GM23248 (cell line): ENCODE measurements at places on chromosomes 4 and X. TPM values are rescaled to one million over a fixed set of nuclear protein-coding genes. Genes with fewer than 3 reads are reported as not detected.

The SLAIN2 gene
- total RNA-seq = 60.4 and 98.3 TPM in 2 replicates

The SMR3B gene
- not detected in 2 replicates for total RNA-seq

The IQSEC2 gene
- total RNA-seq = 10.2 and 11.8 TPM in 2 replicates

The SLC9B1 gene
- total RNA-seq = not detected in 2 replicates

The GPR119 gene
- total RNA-seq = not detected in 2 replicates

The GAGE10 gene
- total RNA-seq = not detected in 2 replicates

The GAB1 gene
- total RNA-seq = 6.3 and 7.1 TPM in 2 replicates

The SSX2 gene
- total RNA-seq = not detected in 2 replicates

The IRS4 gene
- total RNA-seq = not detected in 2 replicates

The MAGIX gene
- total RNA-seq = 1.3 and 8.0 TPM in 2 replicates

The SPIN2A gene
- total RNA-seq = not detected in 2 replicates

The PNMA5 gene
- total RNA-seq = not detected in 2 replicates

GRCh38 chrX:683576-683975 lies 53.0 kb downstream of the SHOX start:
- no peak for DNase-seq

- DNase-seq = peak; percentile 56
These were observed 153.8 kb downstream of the DCK start for GRCh38 chr4:71147261-71147660.

- DNase-seq = no peak
These were observed 134.7 kb downstream of the PDE5A start for GRCh38 chr4:119493886-119494285.

DNA sequence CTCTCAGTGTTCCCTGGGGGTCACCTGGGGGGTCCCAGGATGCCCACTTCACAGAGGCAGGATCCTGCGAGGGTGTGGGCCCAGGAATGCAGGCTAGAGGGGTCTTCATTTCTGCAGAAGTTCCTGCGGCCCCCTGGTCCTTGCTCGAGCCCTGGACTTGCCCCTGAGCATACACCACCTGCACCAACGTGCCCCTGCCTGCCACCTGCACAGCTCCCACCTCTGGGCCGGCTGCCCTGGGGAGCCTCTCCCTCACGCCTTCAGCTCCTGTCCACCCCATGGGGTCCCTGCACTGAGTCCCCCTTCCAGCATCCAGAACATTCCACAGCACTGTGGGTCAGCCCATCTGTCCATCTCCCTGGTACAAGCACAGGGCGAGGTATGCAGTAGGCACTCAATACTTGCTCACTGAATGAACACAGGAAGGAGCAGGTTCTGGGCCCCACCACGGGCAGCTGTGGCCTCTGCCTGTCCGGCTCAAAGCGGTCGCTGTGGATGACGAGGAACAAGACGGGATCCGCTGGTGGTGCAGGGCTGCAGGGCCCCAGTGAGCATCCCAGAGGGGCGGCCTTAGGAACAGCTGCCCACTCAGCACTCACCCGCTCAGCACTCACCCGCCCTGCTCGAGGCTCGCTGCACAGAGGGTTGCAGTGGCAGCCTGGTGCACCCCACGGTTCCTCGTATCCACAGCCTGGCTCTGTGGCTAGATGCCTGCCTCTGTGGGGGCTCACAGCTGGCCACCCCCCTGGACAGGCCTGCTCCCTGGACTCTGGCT lies 70.5 kb upstream of the MXD4 start:
- no peak for DNase-seq

DNA sequence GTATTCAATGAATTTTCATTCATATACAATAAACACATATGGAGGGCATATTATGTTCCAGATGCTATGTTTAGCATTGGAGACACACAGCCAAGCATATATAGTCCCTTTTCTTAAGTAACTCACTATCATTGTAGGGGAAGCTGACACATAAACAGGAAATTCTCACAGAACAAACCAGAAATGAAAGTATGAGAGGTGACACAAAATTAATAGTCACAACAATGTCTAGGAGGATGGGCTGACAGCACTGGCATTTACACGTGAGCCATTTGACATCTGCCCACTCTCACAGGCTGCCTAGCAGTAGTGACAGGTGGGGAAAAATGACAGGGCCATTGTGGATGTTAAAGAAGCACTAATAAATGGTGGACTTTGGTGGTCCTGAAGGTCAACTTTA lies 2.6 kb upstream of the CNOT6L start:
- no peak for DNase-seq

DNA sequence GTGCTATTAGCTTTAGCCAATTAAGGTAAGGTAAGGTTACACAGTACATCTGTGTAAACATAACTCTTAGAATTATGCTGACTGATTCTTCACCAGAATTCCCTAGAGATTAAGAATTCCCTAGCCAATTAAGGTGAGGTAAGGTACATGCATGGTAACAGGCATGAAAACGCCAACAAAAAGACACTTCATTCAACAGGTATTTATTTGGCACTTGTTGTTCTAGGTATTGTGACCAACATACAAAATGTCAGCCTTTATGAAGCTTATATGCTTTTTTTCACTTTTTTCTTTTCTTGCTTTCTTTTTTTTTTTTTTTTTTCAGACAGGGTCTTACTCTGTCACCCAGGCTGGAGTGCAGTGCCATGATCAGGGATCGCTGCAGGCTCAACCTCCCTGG lies 47.2 kb downstream of the EDNRA start:
- no peak for DNase-seq

GRCh38 chr4:6499238-6499600 lies 26.8 kb upstream of the PPP2R2C start:
- DNase-seq = no peak

- no peak for DNase-seq
These were observed 77.2 kb upstream of the TLR3 start for GRCh38 chr4:185991770-185992169.

- DNase-seq = no peak
These were observed 71.6 kb upstream of the LEF1 start for GRCh38 chr4:108240366-108240765.

- DNase-seq = peak; percentile 68
These were observed at the start of gene EPHA5 for GRCh38 chr4:65670331-65671031. EPHA5 (minus strand) TSS chr4:65670489; CDS start chr4:65669742, 747 bp downstream.

GRCh38 chr4:139018501-139018900 lies 2.9 kb downstream of the NOCT start:
- DNase-seq = peak; percentile 65

DNA sequence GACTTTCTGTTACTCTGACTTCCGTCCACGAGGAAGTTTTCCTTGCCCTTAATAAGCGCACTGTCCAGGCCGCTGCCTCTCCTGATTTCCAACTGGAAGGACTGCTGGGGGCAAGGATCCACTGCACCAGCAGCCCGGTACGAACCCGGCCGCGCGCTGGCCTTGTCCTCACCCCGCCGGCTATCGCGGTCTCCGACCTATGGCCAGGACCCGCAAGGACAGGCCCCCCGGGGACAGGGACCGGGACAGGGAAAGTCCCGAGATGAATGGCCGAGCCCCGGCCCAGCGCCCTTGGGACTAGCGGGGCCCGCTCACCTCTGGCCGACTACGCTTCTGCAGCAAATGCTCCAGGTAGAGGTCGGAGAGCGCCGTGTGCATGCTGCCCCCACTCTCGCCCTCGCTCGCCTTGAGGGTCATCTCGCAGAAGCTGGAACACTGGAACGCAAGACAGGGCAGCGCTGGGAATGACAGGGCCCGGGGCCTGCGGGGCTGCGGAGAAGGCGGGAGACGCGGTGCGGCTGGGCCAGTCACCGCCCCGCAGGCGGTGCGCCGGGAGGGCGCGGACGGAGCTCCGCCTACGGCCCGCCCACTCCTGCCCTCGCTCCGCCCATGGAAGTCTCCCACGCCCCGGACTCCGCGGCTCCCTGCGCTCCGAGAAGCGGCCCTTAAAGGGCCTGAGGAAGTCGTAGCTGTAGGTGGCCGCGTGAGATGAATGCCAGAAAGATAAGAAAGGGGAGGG lies at the start of gene MPP1:
Gene MPP1 (minus strand): TSS at position 529 of the 739 bp plus-strand sequence. CDS start 112 bp downstream, at position 417.
- peak; percentile 85 for DNase-seq

- DNase-seq = no peak
These were observed 687.3 kb upstream of the ACTRT1 start for GRCh38 chrX:128739539-128739938.

DNA sequence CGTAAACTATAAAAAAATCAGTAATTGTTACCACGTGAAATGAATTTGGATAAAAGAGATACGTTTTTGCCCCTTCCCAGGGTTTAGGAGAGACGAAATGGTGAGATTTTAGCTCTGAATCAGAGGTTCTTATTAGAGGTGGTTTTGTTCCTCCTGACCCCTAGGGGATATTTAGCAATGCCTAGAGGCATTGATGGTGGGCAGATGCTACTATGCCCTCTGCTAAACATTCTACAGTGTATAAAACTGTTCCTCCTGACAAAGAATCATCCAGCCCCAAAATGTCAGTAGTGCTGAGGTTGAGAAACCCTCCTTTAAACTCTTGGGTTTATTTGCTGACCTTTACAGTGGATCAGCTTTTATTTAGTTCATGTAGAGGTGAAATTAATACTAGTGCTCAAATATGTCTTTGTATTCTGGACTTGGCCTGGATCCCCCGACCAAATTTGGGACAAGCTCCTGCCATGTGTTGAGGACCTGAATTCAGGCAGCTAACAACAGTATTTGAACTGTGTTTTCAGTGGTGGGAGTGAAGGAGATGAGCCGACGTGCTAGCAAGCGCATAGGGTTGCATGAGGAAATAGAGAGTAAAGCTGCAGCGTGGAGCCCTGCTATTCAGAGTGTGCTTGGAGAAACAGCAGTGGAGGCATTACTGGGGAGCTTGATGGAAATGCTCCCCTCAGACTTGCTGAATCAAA lies 126.1 kb downstream of the PTTG2 start:
- no peak for DNase-seq

- DNase-seq = no peak
These were observed 4.3 kb downstream of the GIMD1 start for GRCh38 chr4:106364282-106364681.

GRCh38 chrX:23292988-23293651 lies 41.5 kb upstream of the PTCHD1 start:
- no peak for DNase-seq

GRCh38 chr4:151284534-151285245 lies 7.7 kb downstream of the PRSS48 start:
- no peak for DNase-seq

DNA sequence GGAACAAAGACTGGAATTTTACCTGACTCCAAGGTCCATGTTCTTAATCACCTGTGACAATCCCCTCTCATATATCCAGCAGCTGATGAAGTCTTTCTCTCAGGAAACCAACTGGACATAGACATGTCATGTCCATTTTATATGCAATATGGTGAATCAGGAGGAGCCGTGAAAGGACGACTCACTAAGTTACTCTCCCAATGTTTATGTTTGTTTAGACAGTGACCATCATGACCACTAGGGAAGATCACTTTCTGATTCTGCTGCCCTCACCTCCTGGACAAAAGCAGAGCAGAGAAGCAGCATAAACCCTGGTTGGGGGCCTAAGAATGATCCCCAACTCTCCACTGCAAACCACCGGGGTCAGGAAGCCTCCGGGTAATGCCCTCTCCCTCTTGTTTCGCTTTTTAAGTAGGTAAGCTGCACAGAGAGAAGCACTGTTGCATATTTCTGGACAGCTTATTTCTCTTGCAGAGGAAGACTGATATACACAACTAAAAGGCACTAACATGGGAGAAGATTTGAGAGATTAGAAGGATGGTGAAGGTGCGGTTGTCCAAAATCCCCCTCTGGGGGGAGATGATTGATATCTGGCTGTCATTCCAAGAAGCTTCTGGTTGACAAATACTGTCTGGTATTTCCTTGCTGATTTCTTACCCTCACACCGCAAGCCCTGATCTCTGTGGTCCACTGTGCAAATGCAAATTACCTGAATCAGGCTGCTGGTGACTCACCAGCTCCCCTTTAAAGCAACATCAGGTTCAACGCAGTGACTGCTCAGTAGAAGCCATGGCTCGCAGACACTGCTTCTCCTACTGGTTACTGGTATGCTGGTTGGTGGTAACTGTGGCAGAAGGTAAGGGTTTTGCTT lies at the start of gene ODAPH:
Gene ODAPH (plus strand): TSS at position 773 of the 871 bp plus-strand sequence. CDS start 17 bp downstream, at position 790.
- peak; percentile 48 for DNase-seq

GRCh38 chr4:183172881-183173280 lies 73.8 kb downstream of the WWC2 start:
- DNase-seq = no peak

DNA sequence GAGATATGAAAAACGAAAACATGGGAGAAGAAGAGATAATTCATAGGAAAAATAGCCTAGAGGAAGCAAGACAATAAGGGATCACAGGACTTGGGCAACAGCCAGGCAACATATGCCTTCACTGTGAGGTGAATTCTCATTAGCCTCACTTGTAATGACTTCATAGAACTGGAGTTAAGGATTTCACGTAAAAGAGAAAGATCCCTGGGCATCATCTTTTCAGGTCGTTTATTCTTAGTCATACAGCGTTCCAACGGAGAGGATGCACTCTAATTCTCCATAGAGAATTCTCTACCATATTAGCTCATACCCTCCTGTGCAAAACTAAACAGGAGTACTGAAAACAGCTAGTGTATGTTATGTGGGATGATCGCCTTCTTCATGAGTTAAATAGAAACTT lies 1.4 kb downstream of the PRKG2 start:
- peak; percentile 68 for DNase-seq

GRCh38 chr4:151468715-151469696 lies 60.0 kb downstream of the FHIP1A start:
- no peak for DNase-seq

GRCh38 chrX:13662355-13662791 lies 9.4 kb downstream of the TCEANC start:
- peak; percentile 84 for DNase-seq

- DNase-seq = peak; percentile 33
These were observed 60.5 kb upstream of the ADAMTS3 start for GRCh38 chr4:72629540-72629939.

GRCh38 chr4:107708225-107708624 lies 11.8 kb downstream of the PAPSS1 start:
- DNase-seq = no peak

DNA sequence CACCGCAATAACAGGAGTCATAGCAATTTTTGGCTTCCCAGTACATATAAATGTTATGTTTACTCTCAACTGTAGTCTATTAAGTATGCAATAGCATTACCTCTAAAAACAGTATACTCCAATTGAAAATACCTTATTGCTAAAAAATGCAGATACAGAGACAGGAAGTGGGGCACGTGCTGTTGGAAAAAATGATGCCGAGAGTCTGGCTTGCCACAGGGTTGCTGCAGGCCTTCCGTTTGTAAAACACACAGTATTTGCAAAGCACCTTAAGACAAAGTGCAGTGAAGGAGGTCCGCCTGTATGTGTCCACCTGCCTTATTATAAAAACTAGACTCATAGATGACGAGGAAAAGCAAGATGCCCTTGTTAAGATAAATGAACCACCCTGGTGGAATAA lies 23.5 kb downstream of the CD99 start:
- DNase-seq = no peak

GRCh38 chr4:57109411-57109846 lies 756 bp downstream of the IGFBP7 start:
- peak; percentile 34 for DNase-seq

DNA sequence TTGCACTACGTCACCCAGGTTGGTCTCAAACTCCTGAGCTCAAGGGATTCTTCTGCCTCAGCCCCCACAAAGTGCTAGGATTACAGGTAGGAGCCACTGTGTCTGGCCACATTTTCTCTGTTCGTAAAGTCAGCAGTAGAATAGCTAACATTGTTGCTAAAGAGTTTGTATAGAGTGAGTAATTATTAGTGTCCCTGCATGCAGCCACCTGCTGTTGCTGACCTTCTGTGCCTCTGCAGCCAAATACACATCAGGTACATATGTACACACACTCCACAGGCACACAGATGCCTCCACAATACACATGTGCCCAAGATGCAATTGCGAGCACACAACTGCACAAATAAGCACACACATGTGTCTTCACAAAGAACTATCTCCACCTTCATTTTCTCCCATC lies 10.9 kb downstream of the DRD5 start:
- DNase-seq = no peak
